Renal pelvis (tissue), 12 donors: ENCODE measurements at places on chromosomes 3 and 15. TPM values are rescaled to one million over a fixed set of nuclear protein-coding genes. Genes with fewer than 3 reads are reported as not detected.
A peak's percentile ranks its signal among the peaks of the same experiment; 100 is the strongest.

DNA sequence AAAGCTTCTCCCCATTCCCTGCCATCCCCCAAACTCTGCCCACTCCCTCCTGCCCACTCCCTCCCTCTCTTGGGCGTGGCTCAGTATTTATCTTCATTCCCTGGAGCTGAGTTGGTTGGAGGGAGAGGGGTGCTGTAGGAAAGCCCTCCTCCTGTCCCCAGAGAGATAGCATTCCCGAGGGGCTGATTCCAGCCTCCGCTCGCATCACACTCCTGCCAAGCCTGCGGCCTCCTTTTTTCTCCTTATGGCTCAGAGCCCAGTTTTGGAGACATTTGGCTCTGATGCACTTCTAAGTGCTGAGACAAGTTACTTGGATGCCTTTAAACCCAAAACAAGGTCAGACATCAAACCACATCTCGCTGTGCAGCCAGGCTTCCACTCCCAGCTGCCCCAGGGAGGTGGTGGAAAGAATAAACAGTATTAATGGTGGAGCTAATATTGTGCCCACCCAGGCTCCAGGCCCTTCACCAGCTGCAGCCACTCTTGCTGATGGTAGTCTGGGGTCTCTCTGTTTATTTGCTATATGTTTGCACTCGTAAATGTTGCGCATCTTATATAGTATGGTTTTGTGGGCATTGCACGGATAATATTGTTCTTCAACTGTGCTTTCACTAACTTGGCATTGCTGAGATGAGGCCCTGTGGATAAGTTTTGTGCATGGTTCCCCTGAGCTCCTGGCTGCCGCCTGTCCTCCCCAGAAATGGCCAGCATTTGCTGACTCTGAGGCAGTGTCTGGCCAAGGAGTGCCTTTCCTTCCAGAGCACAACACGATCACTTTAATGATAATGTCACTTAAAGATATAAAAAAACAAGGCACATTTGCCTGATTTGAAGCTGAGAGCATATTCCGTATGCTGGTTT lies 157.2 kb downstream of the LRRC28 start:
- no peak for DNase-seq

DNA sequence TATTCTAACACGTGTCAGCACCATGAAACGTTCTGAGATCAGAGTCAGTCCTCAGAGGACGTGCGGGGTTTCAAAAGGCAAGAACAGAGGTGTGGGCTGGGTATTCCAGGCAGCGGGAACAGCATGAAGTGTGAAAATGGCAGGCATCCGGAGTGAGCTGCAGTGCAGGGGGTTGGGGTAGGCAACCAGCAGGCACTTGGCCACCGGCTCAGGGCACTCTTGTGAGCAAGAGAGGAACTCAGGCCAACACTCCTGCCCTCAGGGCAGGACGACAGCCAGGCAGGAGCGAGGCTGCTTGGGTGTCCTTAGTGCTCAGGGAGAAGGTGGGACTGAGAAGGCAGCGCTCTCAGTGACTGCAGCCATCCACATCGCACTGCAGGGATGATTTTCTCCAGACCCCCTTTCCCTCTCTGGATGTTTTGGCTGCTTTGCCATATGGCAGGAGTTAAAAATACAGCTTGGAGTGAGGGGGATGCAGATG lies 151.1 kb downstream of the NUP210 start:
- DNase-seq: no peak

DNA sequence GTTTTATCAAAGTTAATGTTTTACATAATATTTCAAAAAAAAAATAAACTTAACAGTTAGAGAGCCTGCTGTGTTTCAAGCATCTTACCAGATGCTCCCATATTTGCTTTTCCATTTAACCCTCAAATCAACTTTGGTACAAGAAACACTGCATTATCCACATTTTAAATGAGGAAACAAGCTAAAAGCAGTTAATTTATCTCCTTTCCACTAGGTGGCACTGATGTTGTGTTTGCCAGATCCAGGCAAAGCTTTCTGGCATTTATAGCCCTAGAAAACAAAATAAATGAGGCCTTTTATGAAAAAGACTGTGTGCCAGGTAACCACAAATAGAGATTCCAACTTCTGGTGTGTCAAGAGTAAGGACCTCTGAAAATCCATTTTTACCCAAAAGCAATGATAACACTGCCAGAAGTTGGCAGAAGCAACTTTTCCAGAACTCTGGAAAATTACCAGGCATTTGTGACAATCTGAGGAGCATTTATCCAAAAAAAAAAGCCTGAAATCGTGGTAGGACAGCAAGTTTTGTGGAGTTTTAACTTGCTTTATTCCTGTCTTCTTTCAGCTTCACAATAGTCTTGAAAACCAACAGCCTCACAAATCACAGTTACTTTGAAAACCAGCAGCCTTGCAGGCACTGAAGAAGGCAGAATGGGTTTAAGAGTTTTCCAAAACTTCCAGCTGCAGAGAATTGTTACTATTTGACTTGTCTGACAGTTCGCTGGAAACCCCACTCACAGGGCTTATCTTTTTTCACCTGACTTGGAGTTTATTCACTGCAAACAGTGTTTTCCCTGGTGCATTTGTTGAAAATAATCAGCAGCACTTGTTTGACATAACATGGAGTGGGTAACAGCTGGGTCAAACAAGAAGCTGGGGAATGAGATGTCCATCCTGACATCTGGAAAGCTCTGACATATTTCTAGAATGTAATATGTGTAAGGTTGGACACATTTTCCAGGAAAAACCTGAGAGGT lies 9.2 kb downstream of the FAM162A start:
- peak; percentile 37 for DNase-seq

DNA sequence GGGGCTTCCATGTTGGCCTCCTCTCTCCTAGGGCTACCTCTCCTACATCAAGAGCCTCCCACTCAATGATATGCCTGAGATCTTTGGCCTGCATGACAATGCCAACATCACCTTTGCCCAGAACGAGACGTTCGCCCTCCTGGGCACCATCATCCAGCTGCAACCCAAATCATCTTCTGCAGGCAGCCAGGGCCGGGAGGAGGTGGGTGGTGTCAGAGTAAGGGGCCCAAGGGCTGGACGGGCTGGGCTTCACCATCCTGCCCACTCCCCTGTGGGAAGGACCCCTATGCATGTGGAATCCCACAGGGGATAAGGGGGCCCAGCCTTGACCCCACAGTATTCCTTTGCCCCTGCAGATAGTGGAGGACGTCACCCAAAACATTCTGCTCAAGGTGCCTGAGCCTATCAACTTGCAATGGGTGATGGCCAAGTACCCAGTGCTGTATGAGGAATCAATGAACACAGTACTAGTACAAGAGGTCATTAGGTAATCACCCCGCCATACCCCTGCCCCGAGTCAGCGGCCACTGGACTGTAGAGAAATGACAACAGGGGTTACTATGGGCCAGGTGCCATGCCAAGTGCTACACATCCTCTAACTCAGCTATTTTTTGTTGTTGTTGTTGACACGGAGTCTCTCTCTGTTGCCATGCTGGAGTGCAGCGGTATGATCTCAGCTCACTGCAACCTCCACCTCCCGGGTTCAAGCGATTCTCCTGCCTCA lies 47.1 kb downstream of the SEMA3G start:
- DNase-seq: no peak

DNA sequence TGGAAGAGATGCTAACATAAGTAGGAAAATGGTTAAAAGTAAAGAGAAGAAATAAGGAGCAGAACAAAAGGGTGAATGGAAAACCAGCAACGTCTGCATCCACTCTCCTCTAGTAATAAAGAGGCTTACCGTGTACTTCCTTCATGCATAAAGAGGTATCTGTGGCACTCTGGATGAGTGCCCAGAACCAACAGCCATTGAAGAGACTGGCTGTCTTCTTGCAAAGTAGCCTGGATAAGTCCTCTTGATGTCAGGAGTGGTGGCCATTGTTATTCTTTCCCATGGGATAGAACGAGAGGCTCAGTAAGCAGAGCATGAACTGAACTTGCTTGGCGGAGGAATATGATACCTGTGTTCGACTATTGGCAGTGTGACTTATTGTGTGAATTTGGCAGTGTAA lies 186.2 kb upstream of the RASGRP1 start:
- DNase-seq: no peak

- DNase-seq: no peak
These were observed 6.4 kb downstream of the MED12L start for GRCh38 chr3:151091685-151092345.

- DNase-seq: no peak
These were observed 15.0 kb upstream of the EHD4 start for GRCh38 chr15:41987246-41987924.

DNA sequence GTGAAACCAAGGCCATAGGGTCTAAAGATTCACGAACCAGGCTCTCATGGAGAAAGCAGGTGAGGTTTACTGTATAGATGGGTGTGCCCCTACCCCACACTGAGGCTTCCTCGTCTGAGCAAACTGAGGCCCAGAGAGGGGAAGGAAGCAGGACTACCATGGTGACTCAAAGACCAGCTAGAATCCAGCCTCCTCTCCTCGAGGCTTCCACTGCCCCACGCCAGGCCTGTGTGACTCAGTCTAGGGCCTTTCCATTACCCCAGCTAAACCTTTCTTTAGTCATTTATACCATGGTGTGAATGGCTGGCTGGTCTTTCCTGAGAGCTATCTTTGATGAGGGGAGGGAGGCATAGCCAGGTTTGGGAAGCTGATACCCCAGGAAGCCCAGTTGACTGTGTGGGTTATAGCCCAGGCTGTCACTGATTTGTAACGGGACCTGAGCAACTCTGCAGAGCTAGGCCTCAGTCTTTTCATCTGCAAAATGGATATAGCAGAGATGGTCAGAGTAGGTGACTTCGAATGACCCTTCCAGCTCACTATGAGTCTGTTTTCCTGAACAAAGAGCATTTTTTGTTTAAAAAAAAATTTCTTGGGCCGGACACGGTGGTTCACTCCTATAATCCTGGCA lies 3.0 kb upstream of the RHO start:
- no peak for DNase-seq

- DNase-seq: peak; percentile 52
These were observed 670 bp upstream of the ATP13A3 start for GRCh38 chr3:194487289-194488054.

The HAPLN3 gene
- 3.5 TPM for polyA plus RNA-seq

The FSTL1 gene
- 470 TPM for polyA plus RNA-seq

The SLC6A6 gene
- 16.7 TPM for polyA plus RNA-seq
